NCI-H1417 treated with DMSO at 0.1 percent for 48 hours (cell line): ENCODE measurements at places on chromosomes 7 and 10.

- DNase-seq: no peak
These were observed 619.0 kb upstream of the DPP6 start for GRCh38 chr7:153433223-153433622.

- DNase-seq: no peak
These were observed 24.3 kb upstream of the DNA2 start for GRCh38 chr10:68496072-68496471.

DNA sequence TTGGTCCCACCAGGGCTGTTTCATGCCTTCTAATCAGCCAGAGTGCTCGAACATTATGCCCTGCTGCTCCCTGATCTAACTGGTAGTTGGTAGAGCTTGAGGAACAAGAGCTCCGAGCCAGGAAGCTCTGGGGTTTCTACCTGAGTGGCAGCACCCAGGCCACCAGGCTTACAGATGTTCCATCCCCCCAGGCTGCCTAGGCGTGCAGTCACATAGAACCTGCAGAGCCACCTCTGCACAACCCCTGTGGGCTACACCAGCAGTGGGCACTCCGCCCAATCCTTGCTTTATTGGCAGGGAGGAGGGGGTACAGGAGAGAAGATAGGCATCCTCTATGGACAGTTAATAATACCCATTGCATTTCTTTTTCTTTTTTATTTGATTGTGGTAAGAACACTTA is 21.8 kb downstream of the MAP3K8 start:
- no peak for DNase-seq

- DNase-seq: no peak
These were observed 8.6 kb upstream of the CRYGN start for GRCh38 chr7:151448261-151449252.

- DNase-seq: no peak
These were observed 473.0 kb downstream of the RPS24 start for GRCh38 chr10:78506614-78507013.

DNA sequence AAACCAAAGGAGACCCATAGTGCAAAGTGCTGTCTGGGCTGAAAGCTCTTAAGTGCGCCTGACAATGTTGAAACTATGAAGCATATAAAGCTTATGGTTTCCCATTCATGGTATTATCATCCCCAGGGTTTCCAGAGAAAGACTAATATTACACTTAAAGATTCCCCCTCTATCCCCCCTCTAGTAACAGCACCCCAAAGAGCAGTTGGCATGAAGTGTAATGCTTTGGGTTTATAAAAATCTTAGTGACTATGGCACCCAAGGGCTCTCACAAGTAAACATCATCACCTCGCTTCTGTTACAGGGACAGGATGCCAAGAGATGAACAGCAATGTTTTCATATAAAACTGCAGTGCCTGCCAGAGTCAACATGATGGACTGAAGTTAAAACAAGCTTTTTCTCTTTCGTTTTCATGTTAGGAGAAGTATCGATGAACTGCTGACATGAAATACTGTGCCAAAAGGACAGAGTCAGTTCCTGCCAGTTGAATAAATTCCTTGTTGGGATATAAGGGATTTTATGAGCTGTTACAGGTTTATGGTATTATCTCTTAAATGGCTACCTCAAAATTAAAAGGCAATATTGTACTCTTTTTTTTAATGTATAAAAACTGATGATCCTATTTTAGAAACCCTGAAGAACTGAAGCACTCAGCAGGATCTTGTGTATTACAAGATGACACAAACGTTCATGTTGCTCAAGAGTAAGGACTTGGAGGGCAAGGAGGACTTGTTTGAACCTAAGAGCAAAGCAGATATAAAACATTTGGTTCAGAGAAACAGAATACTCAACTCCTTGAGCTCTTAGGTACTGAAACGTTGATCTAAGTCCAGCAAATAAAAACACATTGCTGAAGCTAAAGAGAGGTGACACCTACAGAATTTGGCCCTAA is 203.7 kb upstream of the IMMP2L start:
- no peak for DNase-seq

- DNase-seq: no peak
These were observed 5.1 kb downstream of the SLC4A2 start for GRCh38 chr7:151064454-151064853.

- no peak for DNase-seq
These were observed 143.3 kb downstream of the HDAC9 start for GRCh38 chr7:18638594-18639452.

DNA sequence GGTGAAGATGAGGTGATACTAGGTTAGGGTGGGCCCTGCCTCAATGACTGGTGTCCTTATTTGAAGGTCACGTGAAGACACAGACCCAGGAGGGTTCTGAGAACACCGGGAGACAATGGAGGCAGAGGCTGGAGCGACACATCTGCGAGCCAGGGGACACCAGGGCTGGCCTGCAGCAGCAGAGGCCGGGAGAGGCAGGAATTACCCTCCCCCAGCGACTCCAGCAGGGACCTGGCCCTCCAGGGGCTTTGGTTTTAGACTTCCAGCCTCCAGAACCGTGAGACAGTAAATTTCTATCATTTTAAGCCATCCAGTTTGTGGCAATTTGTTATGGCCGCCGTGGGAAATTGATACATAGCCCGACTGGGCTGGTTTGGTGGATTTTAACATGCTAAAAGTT is 152.2 kb downstream of the DNAJB6 start:
- no peak for DNase-seq

DNA sequence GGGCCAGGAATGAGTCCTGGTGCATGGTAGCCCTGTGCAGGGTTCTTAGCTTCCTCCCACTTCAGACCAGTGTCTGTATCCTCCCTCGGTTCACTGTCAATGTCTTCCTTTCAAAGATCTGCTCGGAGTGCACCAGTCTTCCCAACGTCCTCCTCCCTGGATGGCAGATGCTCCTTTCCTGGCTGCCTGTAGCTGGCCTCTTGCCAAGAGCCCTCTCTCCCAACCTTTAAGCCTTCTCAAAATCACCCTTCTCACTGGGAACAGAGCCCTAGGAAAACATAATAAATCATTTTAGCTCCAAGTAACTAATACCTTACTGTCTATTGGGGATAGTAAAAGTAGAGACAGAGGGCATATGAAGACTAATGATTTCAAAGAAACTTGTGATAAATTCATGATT is 490.6 kb downstream of the CCSER2 start:
- no peak for DNase-seq

GRCh38 chr10:33295851-33296250 is 38.6 kb downstream of the NRP1 start:
- DNase-seq: no peak

DNA sequence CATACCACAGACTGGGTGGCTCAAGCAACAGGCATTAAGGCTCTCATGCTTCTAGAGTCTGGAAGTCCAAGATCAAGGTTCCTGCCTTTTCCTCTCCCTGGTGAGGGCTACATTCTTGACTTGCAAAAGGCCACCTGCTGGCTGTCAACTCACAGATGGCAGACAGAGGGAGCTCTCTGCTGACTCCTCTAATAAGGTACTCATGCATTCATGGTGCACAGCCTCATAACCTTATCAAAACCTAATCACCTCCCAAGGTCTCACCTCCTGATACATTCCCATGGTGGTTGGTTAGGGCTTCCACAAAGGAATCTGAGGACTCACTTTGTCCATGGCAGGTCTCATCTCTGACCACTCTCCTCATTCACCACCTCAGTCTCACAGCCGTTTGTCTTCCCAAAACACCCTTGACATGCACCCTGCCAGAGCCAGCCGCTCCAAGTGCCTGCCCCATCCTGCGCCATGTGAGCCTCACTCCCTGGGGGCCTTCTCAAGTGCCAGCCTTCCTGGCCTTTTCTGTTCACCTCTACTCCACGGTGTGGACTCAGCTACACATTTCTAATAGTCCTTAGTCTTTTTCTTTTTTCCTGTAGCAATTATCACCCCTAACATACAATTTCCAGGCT is 400.3 kb upstream of the ADARB2 start:
- no peak for DNase-seq

- DNase-seq: no peak
These were observed 189.8 kb downstream of the CTNNA3 start for GRCh38 chr10:67506083-67506756.

DNA sequence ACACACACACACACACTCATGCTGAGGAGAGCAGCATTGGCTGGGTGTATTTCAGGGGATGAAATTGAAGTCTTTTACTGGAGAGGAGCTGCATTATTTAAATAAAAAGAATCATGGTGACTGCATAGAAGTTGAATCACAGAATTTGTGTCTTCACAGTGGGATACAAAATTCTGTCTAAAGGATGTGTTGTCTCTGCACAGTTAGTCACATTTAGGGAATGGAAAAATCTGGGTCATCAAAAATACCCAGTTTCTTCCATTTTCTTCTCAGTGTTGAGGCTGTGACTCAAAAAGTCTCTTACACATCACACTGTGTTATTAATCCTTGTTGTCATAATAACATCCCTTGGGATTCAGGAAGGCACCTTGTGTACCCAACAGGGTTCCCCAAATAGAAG is 10.9 kb downstream of the PAPSS2 start:
- no peak for DNase-seq

GRCh38 chr10:110279407-110279986 is 25.2 kb downstream of the SMNDC1 start:
- no peak for DNase-seq

DNA sequence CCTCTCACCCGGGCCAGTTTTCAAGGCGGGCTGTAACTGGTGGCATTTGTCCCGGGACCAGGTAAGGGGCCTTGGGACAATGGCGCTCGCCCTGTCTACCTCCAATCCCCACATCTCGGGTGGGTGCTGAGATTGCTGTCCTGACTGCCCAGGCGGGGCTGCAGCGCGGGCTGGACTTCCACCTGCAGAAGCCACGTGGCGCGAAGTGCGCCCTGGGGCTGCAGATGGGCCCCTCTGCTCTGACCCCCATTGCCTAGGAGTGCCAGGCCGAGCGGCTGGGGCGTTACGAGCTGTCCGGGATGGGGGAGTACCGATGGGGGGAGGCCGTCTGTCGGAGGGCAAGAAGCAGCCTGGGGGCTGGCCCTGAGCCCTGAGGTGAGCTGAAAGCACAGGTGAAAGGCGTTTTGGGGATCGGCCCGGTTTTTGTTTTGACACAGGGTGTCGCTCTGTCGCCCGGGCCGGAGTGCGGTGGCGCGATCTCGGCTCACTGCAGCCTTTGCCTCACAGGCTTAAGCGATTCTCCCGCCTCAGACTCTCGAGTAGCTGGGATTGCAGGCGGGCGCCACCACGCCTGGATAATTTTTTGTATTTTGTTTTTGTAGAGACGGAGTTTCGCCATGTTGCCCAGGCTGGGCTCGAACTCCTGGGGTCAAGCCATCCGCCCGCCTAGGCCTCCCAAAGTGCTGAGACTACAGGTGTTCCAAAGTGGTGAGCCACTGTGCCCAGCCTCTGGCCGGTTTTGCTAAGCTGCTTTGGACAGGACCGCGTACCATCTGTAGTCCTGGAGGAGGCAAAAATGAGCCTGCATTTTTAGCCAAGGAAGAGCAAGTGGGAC is at the start of gene SFXN2:
Gene SFXN2 (plus strand): TSS at position 16 of the 835 bp plus-strand sequence. CDS start 12,001 bp downstream, outside the sequence.
- DNase-seq: no peak

GRCh38 chr7:477626-478220 is 41.9 kb downstream of the PDGFA start:
- DNase-seq: no peak

DNA sequence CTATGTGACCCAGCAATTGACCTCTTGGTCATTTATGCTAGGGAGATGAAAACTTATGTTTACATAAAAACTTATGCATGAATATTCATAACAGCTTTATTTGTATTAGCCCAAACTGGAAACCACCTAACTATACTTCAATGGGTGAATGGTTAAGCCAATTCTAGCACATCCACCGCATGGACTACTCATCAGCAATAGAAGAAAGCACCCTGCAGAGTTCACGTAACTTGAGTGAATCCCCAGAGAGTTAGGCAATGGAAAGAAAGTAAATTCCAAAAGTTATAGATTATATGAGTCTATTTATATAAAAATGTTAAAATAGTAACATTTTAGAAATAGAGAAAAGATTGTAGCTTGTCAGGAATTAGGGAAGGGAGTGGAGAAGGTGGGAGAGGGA is 60.2 kb upstream of the NRG3 start:
- no peak for DNase-seq

DNA sequence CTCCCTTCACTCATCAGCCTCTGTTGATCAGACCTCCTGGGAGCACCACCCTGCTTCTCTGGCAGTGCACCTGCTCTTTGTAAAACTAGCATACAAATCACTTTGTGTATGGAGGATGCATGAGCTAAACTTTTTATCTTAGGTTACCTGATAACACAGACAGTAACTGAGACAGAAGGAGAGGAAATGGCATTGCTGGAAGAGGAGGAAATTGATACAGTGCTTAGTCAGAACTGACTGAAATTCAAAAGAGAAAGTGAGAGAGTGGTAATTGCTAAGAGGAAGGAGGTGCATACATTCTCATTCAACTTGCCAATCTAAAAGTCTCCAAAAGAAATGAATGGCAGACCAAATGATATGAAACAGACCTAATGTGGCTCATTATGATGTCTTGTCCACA is 1120.7 kb downstream of the GATA3 start:
- DNase-seq: no peak

GRCh38 chr7:30104157-30104556 is 30.6 kb upstream of the MTURN start:
- DNase-seq: no peak

- no peak for DNase-seq
These were observed 82.2 kb downstream of the SLC16A9 start for GRCh38 chr10:59627366-59628018.

GRCh38 chr10:116124777-116125176 is 148.2 kb downstream of the GFRA1 start:
- no peak for DNase-seq

GRCh38 chr7:75842836-75843446 is 29.3 kb upstream of the CCL24 start:
- DNase-seq: no peak

- no peak for DNase-seq
These were observed 993 bp upstream of the SND1 start for GRCh38 chr7:127650847-127651555.

GRCh38 chr10:119687192-119688032 is 36.2 kb downstream of the BAG3 start:
- DNase-seq: no peak

DNA sequence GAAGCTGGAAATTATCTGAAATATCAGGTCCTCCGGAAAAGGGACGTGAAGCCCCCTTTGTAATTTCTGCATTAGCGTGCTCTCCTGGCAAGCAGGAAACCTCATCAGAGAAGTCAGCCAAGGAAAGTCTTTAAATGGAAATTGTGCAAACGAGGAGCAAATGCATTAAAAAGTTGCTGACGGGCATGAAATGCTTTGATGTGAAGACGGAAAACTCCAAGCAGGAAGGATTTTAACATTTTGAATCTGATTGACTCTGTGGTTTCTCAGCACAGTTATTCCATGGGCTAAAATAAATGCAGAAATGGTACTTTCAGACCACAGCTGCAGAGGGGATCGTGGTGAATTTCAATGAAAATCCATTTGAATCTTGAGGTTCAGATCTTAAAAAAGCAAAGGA is 167.8 kb downstream of the AHR start:
- DNase-seq: no peak

- no peak for DNase-seq
These were observed 43.0 kb upstream of the IMMP2L start for GRCh38 chr7:111605246-111605645.

GRCh38 chr10:16483241-16483917 is 38.3 kb downstream of the C1QL3 start:
- DNase-seq: no peak

GRCh38 chr7:23955145-23955544 is 245.1 kb downstream of the STK31 start:
- no peak for DNase-seq

GRCh38 chr7:117273814-117274225 is 49.0 kb downstream of the WNT2 start:
- DNase-seq: peak; percentile 30

- DNase-seq: no peak
These were observed 104.7 kb downstream of the PARD3 start for GRCh38 chr10:34710391-34710751.
